ENCODE measurements at places on chromosomes 11 and 22.
A peak's percentile ranks its signal among the peaks of the same experiment; 100 is the strongest.

DNA sequence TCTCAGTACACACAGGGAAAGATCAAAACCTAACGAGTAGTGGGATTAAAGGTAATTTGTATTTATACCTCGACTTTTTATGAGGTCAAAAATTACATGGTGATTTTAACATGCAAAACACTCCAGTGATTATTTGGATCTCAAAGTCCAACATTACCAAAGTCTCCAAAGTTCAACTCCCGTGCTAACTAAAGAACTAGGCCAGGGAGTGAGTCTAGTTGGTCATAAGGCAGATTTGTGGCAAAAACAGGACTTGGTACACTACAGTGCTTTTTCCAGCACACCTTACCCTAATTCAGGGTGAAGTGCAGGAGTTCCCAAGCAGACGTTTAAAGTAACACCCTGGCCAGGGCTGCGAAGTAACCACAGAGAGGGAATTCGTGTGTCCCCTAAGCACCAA is 1.1 kb downstream of the PUS3 start:
- no peak for ATAC-seq

DNA sequence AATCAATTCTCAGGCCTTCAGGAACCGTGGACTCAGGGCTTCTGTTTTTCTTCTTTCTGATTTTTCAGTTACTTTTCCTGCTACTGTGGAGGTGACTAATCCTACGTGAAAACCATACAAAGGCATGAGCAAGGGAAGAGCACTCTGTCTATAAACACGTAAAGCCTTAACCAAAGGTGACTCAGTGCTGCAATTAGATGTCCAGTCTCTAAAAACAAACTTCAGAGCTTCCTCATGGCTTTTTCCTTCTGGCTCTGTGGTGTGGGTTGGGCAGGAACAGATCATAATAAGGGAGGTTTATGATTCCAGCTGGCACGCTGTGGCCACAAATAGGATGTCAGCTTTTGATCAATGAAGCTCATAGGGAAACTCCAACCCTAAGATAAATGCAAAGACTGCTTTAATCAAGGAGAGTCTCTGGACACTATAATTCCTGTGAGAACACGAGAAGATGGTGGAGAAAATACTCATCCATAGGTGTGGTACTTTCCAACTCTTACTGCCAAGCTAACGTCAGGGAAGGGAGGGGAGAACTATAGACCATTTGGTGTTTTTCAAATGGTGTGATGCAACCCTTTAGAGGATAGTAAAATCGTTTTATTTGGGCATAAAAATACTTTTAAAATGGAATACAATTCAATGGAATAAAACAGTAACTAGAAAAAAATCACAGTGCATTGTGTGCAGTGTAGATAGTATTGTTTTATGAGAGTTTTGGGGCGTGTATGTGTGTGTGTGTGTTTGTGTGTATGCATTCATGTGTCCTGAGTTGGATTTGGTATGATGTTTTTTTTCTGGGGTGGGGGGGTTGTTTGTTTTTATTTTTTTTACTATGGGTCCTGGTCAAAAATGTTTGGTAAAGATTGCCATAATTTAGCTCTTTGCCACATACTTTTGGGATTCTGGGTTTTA is at the start of gene NXPE2:
TSS of gene NXPE2 (plus strand) at position 403 of the 912 bp plus-strand sequence. CDS start at position 452, 49 bp downstream.
- ATAC-seq: no peak

- no peak for ATAC-seq
Observed at GRCh38 chr11:65434057-65434666, 11.6 kb downstream of the NEAT1 start.

DNA sequence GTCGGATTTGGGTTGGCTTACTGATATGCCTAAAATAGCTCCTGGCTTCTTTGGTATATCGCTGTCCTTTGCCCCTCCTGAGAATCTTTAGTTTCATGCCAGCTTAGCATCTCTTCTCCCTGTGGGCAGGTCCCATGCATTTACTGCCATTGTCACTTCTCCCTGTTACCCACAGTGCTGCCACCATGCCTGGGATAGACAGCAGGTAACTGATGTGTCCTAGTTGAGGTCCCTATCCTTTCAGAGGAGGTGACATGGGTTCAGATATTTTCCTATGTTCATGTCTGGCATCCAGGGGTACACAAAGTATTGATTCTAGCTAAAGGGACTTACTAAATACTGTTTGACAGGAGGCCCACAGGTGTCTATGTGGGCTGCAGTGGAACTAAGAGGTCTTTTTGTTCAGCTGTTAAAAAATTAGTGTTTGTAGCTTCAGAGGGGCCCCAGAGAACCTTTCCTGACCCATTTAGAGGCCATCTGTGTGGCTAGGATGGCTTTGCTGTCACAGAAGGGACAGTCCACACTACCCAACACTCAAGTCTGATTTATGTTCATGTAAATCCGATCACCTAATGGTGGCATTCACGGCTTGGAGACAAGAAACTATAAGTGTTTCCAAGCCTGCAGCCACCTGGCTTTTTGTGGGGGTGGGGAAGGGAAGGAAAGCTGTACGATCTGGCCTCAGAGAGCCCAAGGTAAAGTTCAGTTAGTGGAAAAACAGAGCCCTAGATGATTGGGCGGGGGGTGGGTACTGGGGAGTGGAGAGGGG is 8.5 kb downstream of the TIMP3 start:
- ATAC-seq: no peak

DNA sequence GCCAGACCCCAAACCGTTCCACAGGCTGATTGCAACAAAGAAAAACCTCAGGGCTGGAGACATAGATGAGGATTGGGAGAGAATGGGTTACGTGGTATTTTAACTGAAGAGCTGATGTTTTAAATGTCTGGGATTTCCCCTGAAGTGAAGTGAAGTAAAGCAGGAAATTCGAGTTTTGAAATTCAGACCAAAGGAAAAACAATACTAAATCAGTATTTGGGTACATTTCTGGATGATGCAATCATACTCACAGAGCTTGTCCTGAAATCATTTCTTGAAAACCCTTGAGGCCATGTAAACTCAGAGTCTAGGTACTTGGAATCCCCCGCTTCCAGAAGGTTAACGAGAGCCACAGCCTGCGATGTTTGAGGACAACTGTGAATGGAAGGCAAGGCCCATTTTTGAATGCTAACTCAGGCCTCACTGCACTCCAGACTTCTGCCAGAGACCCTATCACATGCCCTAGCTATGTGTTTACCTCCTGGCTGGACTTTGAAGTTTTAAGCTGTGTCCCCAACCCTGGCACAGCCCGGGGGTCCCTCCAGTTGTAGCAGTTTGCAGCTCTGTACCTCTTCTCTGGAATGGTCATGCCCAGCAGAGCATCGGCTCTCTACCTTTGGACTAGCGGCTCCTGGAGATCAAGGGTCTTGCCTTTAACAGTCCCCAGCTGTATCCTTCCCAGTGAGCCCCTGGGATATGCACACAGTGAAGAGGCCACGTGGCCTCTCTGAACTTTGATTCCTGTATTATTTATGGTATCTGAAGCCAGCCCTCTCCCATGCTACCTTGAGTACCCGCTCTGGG is 5.4 kb upstream of the FTH1 start:
- no peak for ATAC-seq

DNA sequence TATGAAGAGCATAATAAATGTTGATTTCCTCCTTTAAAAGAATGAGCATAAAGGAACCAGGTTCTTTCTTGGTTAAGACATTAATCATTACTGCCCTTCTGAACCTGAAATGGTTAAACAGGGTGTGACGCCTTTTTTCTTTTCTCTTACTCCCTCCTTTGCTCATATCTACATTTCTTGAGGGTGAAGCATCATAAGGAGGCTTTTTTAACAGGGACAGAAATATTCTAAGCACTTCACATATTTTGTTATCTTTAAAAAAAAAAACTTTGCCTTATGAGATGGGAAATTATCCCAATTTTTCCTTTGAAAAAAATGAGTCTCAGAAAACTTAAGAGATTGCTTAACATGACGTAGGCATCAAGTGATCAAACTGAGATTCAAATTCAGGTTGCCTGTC is 1036.3 kb upstream of the TENM4 start:
- no peak for ATAC-seq

- ATAC-seq: peak; percentile 10
Observed at GRCh38 chr22:50529897-50530579, at the start of gene TYMP. Gene TYMP, minus strand, starts transcription at chr22:50530012. Its CDS starts 303 bp downstream, at chr22:50529709.

DNA sequence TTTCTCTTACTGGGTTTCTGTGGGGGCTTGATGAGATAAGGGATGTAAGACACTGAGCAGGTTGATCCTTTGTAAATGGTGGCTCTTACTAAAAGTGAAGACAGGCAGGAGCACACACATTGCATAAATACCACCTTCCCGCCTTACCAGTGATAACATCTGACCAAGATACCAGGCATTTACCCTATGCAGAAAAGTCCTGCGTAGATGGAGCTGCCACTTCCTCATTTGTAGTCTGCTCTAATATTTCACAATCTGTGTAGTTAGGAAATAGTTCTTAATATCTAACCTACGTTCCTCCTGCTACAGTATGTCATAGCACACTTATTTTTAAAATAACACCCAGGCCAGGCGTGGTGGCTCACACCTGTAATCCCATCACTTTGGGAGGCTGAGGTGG is 23.9 kb upstream of the SWAP70 start:
- no peak for ATAC-seq

GRCh38 chr11:69335781-69336405 is 41.9 kb downstream of the MYEOV start:
- ATAC-seq: no peak

DNA sequence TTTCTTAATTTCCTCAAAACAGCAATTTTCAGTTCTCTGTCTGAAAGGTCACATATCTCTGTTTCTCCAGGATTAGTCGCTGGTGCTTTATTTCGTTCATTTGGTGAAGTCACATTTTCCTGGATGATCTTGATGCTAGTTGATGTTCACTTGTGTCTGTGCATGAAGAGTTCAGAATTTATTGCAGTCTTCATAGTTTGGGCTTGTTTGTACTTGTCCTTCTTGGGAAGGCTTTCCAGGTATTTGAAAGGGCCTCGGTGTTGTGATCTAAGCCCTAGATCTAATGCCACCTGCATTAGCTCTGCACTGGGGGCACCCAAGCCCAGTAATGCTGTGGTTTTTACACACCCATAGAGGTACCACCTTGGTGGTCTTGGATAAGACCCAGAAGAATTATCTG is 228.9 kb downstream of the GUCY1A2 start:
- no peak for ATAC-seq

DNA sequence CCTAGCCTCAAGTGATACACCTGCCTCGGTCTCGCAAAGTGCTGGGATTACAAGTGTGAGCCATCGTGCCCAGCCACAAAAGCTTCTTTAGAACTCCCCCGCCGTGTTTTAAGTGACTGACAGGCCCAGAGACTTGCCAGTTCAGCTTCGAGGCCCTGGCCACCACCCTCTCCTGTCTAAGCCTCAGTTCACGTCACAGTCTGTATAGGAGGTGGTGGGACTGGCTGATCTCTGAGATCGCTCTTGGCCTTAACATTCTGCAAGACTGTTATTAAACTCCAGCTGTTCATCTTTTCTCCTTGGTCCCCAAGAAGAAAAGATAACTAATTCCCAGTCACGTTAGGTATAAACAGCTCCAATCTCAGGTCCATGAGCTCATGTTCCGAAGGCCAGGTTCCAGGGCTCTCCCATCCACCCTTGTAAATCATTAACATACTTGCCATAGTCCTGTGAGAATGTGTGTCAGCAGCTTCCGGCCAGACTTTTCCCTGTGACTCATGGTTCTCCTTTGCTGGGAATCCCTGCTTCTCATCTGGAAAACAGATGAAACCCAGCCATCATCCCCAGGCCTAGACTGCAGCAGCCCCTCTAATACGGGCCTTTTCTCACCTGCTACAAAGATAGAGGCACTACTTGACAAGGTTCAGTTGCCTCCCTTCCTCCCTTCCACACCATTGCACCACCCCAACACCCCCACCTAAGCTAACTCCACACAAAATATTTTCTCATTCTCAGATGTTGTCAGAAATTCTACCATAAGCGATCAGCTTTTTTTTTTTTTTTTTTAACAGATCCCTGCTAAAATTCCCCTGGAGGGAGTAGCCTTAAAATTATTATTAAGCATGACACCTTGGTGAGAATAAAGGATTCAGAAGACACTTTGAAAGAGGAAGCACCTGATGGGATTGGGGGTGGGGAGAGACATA is 5.6 kb upstream of the KIAA0930 start:
- ATAC-seq: peak; percentile 86

- no peak for ATAC-seq
Observed at GRCh38 chr22:50713008-50713385, 25.0 kb upstream of the ACR start.

- peak; percentile 88 for ATAC-seq
Observed at GRCh38 chr22:44638971-44639760, 62.8 kb upstream of the PRR5 start.

- no peak for ATAC-seq
Observed at GRCh38 chr11:203056-203944, 3.9 kb downstream of the BET1L start.

DNA sequence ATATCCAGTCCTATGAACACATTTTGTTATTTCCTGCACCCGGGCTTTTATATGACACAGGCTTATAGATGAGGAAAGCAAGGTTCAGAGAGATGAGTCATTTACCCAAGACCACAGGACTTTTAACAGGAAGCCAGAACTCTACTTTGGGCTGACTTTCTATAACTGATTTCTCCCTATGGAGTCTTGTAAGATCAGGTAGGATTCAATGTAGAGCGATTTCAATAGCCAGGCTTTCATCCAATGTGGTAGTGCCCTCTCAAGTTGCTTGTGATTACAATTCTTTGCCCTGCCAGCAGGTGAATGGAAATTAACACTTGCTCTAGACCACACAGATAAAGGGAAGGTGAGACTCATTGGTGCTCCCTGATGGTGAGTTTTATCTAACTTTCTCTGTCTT is 378.3 kb downstream of the INSC start:
- ATAC-seq: no peak

- ATAC-seq: no peak
Observed at GRCh38 chr11:3163241-3163981, 1.7 kb downstream of the OSBPL5 start.

DNA sequence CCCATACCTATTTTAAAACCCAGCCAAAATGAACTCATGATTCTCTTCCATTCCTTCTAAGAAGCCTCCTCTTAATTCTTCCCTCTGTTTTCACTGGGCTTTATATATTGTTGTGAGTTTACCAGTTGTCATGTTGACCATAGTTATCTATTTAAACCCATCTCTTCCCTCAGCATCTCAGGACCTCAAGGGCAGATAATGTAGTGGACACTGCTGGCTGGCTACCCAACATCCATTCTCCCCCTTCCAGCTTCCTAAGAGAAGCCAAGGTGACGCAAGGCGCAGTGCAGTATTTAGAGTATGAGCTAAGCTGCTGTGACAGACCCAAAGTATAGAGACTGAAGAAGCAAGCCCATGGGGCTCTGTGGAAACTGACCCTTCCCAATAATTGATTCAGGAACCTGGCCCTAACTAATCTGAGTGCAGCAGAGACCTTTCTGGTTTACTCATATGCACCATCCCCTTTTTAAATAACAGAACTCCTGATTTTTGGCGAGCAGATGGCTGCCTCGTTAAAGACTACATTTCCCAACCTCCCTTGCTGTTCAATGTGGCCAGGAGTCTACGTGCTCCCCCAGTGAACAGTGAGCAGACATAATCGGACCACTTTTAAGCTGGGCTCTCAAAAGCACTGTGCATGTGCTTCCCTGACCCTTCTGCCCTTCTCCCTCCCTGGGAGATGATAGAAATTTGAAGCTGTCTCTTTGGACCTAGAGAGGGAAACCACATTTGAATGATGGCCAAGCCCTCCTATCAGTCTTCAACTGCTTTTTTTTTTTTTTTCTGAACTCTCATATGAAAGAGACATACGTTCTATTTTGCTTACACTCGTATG is 28.1 kb upstream of the CREB3L1 start:
- peak; percentile 71 for ATAC-seq

- ATAC-seq: no peak
Observed at GRCh38 chr22:49010070-49010863, 817.4 kb downstream of the BRD1 start.

All from motor neuron (in vitro differentiated cells).